ENCODE measurements at places on chromosomes 2 and 18.
A peak's percentile ranks its signal among the peaks of the same experiment; 100 is the strongest.

DNA sequence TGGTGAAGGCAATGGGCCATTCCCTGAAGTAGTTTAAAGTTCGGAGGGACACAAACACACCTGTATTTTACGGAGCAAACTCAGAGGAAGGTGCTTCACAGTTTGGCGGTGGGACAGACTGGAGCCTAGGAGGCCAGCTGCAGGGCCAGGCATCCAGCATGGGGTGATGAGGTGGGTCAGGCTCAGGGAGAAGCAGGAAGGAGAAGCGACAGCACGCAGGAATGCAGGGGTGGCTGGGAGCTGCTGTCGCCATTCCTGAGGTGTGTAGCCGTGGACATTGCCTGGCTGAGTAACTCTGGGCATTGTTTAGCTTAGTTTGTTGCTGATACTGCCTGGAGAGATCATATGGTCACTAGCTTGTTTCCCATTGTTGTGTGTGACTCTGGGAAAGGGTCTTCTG lies 35.8 kb upstream of the METTL21A start:
- no peak for DNase-seq

- no peak for DNase-seq
Observed at GRCh38 chr18:80022613-80023012, 11.6 kb upstream of the RBFA start.

GRCh38 chr2:105114551-105114950 lies 76.7 kb downstream of the MRPS9 start:
- DNase-seq = peak; percentile 44

DNA sequence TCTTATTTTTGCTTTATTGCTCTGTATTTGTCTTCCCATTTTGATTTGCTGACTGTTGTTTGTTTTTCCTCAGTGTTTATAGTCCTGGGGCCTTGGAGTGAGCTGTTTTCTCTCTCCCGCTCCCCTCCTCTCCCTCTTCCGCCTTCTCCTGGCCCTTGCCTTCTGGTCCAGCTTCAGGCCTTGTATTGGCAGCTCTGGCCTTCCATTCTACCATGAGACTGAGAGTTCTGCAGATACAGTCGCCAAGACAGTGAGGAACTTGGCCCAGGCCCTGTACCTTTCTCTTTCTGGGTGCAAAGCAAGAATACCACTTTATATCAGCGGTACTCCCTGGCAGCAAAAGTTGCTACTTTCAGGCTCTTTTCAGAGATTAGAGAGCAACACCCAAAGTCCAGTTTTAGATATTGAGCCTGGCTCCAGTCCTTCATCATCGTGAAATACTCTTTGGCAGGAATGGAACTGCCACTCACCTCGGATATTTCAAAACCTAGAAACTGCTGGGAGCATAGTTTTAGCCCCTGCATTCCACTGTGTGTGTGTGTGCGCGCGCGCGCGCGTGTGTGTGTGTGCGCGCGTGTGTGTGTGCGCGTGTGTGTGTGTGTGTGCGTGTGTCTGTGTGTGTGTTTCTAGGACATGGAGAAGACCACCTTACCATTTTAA lies 17.1 kb upstream of the L3MBTL4 start:
- DNase-seq = no peak

DNA sequence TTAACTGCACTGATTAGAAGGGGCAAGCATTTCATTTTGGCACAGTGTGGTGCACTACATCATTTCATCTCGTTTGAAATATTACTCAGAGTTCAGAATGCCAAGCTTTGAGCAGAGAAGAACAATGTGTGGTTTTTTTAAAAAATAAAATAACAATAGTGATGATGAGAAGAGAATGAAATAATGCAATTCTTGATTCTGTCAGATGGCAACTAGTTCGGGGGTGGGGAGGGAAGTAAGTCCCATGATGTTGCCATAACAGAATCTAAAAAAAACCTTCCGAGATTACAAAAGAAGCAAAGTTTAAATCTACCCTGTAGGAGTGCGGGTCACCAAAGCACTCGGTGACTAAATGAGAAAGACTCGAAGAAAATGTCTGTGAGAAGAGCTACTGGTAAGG lies 490.4 kb downstream of the NR4A2 start:
- DNase-seq = no peak

DNA sequence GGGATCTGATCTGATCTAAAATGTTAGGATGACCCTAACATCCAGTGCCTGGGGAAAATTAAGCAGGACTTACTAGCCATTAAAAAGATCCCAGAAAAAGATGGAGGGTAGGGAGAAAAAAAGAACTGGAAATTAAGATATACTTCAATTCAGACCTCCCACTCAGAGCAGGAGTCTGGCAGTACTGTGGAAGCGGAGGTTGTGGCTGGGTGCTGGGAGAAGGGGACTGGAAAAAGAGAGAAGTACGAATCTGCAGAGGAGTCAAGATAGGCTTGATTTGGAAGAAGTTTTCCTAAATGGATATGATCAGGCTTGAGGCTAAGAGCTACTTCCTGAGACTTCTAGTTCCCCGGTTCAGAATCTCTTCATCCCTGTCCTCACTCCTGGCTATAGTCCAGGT lies 33.5 kb upstream of the IHH start:
- no peak for DNase-seq

DNA sequence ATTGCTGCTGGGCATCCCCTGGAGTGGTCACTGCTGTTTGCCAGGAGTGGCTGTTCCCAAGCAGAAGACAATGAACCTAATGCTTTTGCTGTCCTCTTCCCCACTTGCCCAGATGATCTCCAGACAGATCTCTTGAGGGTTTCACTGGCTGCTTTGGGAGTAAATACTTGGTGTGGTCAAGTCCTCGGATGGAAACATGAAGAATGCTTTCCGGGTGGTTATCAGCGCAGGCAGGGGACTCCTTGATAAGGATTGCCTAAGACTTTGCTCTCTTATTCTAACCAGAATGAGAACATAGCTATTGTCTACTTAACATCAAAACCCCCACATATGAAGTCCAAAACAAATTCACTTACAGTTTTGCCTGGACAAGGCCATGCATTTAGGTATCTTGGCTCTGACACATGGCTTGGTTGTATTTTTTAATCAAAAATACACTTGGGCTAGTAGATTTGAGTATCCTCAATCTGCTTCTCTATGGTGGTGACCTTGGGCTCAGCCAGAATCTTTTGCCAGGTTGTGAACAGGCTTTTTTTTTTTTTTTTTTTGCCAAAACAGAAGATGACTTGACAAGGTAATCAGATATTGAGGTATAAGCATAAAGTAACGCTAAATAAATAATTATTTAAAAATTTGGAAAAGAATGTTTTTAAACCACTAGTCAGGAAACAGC lies 34.8 kb upstream of the MYO3B start:
- DNase-seq = no peak

DNA sequence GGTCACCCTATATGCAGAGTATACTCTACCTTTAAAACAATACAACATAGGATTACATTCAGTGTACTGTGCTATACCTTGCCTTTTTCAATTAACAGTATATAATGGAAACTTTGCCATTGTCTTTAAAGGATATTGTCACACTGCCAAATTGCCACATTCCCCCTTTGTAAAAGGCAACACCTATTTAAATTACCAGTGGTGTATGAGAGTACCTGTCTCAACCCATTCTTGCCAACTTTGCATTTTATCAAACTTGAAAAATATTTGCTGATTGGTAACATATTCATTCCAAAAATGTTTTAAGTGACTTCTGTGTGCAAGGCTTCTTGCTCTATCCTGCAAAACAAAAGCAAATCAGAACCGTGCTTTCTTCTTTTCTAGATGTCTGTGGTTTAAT lies 92.9 kb downstream of the FMNL2 start:
- DNase-seq = no peak

DNA sequence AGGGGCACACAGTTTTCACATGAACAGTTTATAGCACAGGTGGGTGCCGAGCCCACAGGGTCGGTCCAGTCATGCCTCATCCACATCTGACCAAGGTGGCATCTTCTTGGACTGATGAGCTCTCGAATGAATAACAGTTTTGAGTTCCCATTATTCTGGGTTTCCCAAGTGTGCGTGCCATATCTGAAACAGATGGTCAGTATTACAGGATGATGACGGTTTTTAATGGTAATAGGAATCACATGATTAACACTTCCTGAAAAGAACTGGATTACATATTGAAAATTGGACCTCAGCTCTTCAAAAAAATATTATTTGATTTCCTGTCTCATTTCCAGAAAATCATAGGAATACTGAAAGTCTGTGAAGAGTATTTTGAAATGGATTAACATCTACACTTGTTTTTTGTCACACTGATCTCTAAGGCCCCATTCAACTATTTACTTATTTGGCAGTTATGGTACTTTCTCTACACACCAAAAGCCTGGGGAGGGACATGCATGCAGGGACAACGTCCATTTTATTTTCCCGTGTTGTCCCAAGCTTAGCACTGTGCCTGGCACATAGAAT lies 22.2 kb upstream of the NAB1 start:
- no peak for DNase-seq

Measured in GM18507 (cell line).